ENCODE measurements at places on chromosomes 6 and 20.

GRCh38 chr20:6838181-6838826, 70.8 kb downstream of the BMP2 start:
- H3K27ac ChIP-seq = no peak overlapping the region
- H3K4me1 ChIP-seq = no peaks in the 10 kb centered on the region
- H3K36me3 ChIP-seq = no peaks in the 10 kb centered on the region

DNA sequence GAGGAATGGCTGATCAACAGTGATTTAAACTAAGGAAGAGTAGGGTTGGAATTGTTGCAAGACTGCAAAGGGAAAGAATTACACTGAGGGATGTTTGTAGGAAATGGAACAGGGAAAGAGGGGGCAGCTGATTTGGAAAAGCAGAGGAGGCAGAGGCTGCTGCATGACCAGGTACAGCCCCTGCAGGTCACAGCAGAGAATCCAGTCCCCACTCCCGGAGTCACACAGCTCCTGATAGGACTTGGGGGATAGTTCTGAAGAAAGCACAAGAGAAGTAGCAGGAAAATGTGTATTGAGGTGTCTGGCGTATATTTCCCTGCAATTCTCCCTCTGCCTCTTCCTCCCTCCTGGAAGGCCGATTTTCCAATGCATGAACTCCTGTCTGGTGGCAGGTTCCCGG, 92.5 kb upstream of the PDE10A start:
- no peaks in the 10 kb centered on the region for H3K27me3 ChIP-seq
- no peaks in the 10 kb centered on the region for H3K4me1 ChIP-seq
- H3K27ac ChIP-seq = no peak overlapping the region
- DNase-seq = no peak

- peaks cover 24% of the 10 kb centered on the region for H3K27me3 ChIP-seq
- H3K4me1 ChIP-seq = peaks cover 6% of the 10 kb centered on the region
- peaks cover 5% of the 10 kb centered on the region for H3K36me3 ChIP-seq
- H3K4me3 ChIP-seq = no peak overlapping the region
- no peak overlapping the region for H3K27ac ChIP-seq
These were observed 1.9 kb upstream of the SFT2D1 start for GRCh38 chr6:166344240-166344639.

- H3K4me3 ChIP-seq = peak overlapping the region; percentile 17
- no peak overlapping the region for H3K27ac ChIP-seq
- H3K4me1 ChIP-seq = peaks cover 21% of the 10 kb centered on the region
- H3K27me3 ChIP-seq = peaks cover 85% of the 10 kb centered on the region
These were observed 72.6 kb upstream of the ZNF184 start for GRCh38 chr6:27545271-27546046.

GRCh38 chr20:25148181-25148981, 47.1 kb upstream of the ENTPD6 start:
- peaks cover 16% of the 10 kb centered on the region for H3K27me3 ChIP-seq
- peak; percentile 51 for DNase-seq
- peak overlapping the region; percentile 72 for H3K4me3 ChIP-seq
- peaks cover 5% of the 10 kb centered on the region for H3K4me1 ChIP-seq

GRCh38 chr20:56422076-56422823, 10.2 kb downstream of the CASS4 start:
- DNase-seq = no peak
- no peaks in the 10 kb centered on the region for H3K27me3 ChIP-seq
- no peak overlapping the region for H3K4me3 ChIP-seq
- H3K27ac ChIP-seq = peak overlapping the region; percentile 1
- H3K4me1 ChIP-seq = peaks cover 50% of the 10 kb centered on the region

GRCh38 chr20:25543068-25543467, 42.3 kb downstream of the NINL start:
- no peak overlapping the region for H3K27ac ChIP-seq
- DNase-seq = no peak
- peaks cover 3% of the 10 kb centered on the region for H3K4me1 ChIP-seq
- H3K36me3 ChIP-seq = no peaks in the 10 kb centered on the region

DNA sequence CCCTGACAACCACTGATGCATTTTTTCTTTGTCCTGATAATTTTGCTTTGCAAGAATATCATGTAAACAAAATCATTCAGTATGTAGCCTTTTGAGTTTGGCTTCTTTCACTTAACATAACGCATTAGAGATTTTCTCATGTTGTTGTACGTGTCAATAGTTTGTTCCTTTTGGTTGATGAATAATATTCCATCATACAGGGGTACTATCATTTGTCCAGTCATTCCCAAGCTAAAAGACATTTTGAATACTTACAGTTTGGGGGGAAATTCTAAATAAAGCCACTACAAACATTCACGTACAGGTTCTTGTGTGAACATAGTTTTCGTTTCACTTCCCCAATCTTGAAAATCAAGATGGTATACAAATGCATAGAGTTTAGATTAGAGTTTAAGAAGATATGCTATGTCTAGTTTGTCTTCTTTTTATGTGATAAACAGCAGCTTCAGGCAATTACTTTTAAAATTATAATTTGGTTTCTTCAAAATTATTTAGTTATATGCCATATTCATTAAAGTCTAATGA, 5.2 kb downstream of the HAO1 start:
- no peaks in the 10 kb centered on the region for H3K36me3 ChIP-seq
- H3K27ac ChIP-seq = no peak overlapping the region
- H3K27me3 ChIP-seq = peaks cover 6% of the 10 kb centered on the region
- no peak for DNase-seq

- no peak overlapping the region for H3K27ac ChIP-seq
- no peak overlapping the region for H3K4me3 ChIP-seq
- H3K4me1 ChIP-seq = no peaks in the 10 kb centered on the region
- DNase-seq = no peak
- no peaks in the 10 kb centered on the region for H3K36me3 ChIP-seq
These were observed 84.1 kb downstream of the C6orf52 start for GRCh38 chr6:10610289-10610688.

DNA sequence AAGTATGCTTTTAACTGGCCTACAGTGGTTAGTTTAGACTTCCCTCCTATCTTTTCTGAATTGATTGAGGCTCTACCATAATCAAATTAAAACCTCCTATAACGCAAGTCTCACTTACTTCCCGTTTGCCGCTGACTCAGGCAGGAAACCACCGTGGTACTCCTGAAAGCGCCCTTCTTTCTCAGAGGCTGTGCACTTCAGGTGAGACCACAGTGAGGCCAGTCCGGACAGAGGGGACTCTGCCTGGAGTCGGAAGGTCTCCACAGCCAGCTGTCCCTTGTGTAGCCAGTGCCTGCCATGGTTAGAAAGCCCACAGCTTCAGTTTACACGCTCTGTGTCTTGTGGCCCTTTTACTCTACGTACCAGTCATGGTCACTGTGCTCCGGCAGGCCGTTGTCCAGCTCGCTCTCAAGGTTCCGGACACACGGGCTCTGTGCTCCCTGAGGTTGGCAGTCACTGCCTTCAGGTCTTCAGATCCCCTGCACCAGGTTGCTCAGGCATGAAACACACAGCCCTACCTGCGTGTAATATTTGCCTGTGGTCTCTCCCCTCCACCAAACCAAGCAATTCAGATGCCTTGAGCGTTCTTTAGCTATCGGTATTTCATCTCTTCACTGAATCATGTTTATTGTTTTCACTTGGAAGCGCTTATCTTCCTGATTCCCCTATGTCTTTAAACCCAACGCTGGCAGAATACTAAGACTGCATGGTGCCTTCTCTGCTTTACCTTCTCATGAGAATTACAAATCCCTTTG, 178.8 kb downstream of the SMOC2 start:
- H3K4me3 ChIP-seq = no peak overlapping the region
- peaks cover 2% of the 10 kb centered on the region for H3K27me3 ChIP-seq
- H3K4me1 ChIP-seq = no peaks in the 10 kb centered on the region
- no peak overlapping the region for H3K27ac ChIP-seq
- DNase-seq = no peak

GRCh38 chr6:51266604-51267003, 447.9 kb downstream of the TFAP2B start:
- no peak for DNase-seq
- H3K36me3 ChIP-seq = no peaks in the 10 kb centered on the region

DNA sequence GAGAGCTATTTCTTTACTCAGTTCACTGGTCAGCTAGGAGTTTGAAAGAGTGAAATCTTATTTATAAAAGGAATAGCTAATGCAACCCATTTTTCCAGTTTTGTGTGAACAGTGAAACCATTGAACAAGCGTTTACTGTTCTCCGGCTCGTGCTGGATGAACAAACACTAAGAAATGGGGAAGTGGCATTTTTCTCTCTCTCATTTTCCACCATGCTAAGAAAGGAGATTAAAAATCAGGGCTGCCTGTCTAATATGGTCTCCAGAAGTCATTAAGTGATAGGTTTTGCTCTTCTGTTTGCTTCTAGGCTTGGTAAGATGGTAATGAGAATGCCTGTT, 774 bp upstream of the SFT2D1 start:
- DNase-seq = no peak
- peak overlapping the region; percentile 89 for H3K27ac ChIP-seq
- peaks cover 6% of the 10 kb centered on the region for H3K4me1 ChIP-seq
- peaks cover 18% of the 10 kb centered on the region for H3K27me3 ChIP-seq

DNA sequence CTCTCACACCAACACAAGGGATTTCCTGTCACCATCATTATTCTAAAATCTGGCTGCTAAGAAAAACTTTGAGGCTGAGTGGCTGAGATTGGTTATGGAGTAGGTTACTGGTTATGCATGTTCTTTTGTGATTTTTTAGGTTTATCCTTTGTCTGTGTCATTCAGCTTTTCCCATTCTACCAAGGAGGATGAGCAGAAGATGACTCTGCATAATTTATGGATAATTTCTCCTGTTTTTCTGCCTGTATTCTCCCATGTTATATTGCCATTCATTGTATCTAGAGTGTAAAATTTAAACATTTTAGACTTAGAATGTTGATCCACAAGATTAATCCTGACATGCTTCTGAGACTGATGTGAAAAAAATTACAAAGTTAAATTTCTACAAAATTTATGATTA, 67.8 kb downstream of the SOBP start:
- H3K36me3 ChIP-seq = no peaks in the 10 kb centered on the region
- DNase-seq = no peak
- H3K4me3 ChIP-seq = no peak overlapping the region

DNA sequence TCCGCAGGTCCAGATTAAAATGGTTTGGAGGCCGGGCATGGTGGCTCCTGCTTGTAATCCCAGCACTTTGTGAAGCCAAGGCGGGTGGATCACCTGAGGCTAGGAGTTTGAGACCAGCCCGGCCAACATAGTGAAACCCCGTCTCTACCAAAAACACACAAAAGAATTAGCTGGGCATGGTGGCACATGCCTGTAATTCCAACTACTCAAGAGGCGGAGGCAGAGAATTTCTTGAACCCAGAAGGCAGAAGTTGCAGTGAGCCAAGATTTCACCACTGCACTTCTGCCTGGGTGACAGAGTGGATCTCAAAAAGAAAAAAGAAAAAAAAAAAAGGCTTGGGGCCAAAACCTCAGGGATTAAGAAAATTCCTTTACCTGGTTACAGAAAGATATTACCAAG, 30.5 kb downstream of the C6orf15 start:
- no peak for DNase-seq
- no peak overlapping the region for H3K4me3 ChIP-seq
- no peak overlapping the region for H3K27ac ChIP-seq
- H3K27me3 ChIP-seq = peaks cover 13% of the 10 kb centered on the region

DNA sequence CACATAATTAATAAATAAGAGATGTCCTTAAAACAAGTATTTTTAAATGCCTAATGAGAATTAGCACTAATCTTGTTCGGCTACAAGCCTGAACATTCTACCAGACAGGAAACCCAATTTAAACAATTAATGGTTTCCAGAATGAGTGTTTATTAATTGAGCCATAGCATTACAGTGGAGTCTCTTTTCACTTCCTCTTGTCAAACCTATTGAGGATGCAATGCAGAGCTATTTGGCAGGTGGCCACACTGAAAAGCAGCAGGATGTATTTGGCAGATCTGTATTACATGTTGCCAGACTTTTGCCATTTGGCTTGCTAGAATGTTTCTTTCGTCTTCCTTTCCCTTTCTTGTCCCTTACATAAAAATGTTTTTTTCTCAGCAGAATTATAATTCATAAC, 475.2 kb upstream of the MARCKS start:
- no peaks in the 10 kb centered on the region for H3K36me3 ChIP-seq
- no peaks in the 10 kb centered on the region for H3K27me3 ChIP-seq
- no peak overlapping the region for H3K4me3 ChIP-seq
- no peak overlapping the region for H3K27ac ChIP-seq

DNA sequence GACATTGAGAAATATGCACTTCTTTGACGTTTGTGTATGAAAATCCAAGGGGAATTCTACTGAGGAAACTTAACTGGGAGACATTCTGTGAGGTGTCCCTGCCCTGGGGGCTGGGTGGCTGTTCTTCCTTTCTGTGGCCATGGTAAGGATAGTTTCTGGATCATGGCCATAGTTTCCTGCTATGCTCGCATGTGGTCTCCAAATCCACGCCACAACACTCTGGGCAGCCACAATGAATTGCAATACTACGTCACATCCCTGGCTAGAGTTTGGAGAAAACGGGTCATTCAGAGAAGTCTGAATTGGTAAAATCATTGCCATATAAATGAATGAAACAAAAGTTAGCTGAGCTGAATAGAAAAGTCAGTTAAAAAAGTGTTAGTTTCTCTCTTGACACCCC, 230.6 kb downstream of the UTRN start:
- no peaks in the 10 kb centered on the region for H3K27me3 ChIP-seq
- no peak overlapping the region for H3K4me3 ChIP-seq
- H3K4me1 ChIP-seq = peaks cover 3% of the 10 kb centered on the region

GRCh38 chr6:157017861-157018260, 240.7 kb downstream of the ARID1B start:
- H3K4me3 ChIP-seq = no peak overlapping the region
- no peak overlapping the region for H3K27ac ChIP-seq
- no peaks in the 10 kb centered on the region for H3K27me3 ChIP-seq
- H3K4me1 ChIP-seq = peaks cover 40% of the 10 kb centered on the region
- DNase-seq = no peak

DNA sequence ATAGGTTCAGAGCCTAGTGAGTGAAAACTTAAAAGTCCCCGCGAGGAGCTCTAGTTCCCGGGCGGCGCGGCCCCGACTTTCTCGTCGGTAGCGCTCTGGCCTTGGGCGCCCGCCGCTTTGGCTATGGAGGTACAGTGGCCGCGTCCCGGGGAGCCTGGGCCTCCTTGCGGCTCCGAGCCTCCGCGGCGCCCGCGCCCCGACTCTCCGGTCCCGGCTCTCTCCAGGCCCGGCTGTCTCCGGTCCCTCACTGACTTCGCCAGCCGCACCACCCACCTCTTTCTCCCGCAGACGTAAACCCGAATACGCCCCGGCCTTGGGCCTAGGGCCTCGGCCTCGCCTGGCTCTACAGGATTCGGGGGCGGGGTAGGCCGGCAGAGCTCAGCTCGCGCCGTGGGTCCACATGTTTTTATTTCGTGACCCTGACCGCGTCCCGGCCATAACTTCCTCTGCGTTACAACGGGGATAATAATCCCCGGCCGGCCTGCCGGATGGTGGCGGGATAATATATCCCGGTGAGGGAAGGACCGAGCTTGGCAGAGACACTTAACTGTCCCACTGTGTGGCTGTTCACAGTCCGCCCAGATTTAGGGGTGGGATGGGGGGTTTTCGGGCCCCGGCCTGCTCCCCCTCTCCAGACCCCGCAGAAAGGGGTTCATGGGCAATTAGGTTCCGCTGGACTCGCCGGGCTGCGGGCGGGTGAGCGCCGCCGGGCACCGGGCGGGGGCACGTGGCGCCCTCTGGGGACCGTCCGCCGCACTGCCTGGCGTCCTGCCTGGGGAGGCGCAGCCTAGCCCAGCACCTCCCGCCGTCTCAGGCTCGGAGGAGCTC, 10.0 kb upstream of the TBX18 start:
- H3K4me1 ChIP-seq = no peaks in the 10 kb centered on the region
- H3K36me3 ChIP-seq = no peaks in the 10 kb centered on the region

Data from activated CD4-positive, alpha-beta T cell treated with anti-CD3 and anti-CD28 coated beads, Interleukin-2, amount 10 ng/mL, durations not matched to agents 7 days and 5 days (primary cell).